ENCODE measurements at places on chromosomes 6 and 20.

DNA sequence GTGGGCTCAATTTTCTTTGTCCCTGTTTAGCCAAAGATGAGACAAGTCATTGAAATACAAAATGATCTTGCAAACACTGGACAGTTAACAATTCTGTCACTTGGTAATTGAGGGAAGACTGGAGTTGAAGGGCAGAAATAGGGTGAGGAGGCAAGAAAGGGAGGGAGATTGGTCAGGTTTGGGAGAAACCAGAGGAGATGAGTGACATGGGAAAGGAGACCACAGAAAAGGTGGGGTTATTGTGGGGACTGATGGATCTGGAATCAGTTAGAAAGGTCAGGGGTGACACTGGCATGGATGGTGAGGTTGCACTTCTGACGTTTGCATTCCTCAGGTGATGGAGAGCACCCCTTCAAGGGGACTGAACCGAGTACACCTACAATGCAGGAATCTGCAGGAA lies 693 bp downstream of the GTF2H4 start:
- no peak for DNase-seq

- no peak for DNase-seq
These were observed 16.9 kb upstream of the MLIP start for GRCh38 chr6:54094293-54094692.

DNA sequence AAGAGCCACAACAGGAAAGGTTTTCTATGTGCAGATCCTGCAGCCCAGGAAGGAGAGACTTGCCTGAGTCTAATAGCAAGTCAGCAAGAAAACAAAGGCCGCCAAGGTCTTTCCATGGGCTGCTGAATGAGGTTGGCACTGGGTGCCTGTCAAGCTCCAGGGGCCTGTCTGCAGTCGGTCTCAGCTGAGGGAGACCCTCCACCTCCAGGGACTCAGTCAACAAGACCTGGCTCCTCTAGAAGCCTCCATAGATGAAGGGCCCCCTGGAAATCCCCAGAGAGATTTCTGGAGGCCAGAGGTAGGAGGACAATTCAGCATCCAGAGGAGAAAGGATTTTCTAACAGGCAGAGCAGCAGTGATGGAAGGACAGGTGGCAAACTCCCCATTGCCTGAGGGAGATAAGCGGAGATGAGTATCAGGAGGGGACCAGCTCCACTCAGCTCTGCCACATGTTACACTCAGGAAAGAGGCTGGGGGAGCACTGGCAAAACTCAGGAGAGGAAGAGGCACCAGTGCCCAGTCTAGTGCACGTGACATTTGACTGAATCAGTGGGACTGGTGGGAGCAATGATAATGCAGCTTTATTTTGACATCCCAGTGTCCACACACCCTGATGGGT lies 33.5 kb upstream of the FKBP1A start:
- no peak for DNase-seq

DNA sequence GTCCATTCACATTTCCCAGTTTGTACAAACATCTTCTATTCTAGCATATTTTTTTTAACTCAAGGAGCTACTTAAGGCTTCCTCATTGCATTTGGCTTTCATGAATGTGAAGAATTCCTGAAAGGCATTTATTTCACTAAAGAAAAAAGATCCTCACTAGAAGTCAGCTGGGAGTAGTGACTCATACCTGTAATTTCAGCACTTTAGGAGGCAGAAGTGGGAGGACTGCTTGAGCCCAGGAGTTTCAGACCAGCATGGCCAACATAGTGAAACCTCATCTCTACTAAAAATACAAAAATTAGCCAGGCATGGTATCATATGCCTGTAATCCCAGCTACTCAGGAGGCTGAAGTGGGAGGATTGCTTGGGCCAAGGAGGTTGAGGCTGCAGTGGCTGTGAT lies 30.9 kb upstream of the XRN2 start:
- DNase-seq: no peak

DNA sequence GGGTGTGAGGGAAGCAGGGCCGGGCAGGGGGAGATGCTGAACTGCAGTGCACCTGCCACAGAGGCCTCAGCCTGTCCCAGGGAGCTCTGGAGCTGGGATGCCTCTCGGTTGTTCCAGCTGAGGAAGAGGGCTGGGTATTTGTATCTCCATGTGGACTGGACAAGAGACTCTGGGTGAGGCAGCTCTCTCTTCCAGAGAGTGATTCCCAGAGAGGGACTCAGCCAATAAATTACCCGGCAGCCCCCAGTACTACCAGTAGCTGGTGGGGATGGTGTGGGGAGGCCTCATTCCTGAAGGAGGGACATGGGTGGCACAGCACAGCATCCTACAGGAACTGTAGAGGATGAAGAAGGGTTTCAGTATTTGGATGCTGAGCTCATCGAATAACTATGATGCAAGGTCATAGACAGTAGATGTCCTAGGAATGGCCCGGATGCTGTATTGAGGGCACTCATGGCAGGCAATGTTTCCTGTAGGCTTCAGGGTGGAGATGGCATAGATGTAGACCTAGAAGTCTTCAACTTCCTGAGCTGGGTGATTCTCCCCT lies 1.4 kb downstream of the FGD2 start:
- no peak for DNase-seq

- DNase-seq: no peak
These were observed 37.7 kb upstream of the ARHGAP18 start for GRCh38 chr6:129747588-129748112.

GRCh38 chr6:14100138-14100537 lies 17.4 kb upstream of the CD83 start:
- DNase-seq: no peak

DNA sequence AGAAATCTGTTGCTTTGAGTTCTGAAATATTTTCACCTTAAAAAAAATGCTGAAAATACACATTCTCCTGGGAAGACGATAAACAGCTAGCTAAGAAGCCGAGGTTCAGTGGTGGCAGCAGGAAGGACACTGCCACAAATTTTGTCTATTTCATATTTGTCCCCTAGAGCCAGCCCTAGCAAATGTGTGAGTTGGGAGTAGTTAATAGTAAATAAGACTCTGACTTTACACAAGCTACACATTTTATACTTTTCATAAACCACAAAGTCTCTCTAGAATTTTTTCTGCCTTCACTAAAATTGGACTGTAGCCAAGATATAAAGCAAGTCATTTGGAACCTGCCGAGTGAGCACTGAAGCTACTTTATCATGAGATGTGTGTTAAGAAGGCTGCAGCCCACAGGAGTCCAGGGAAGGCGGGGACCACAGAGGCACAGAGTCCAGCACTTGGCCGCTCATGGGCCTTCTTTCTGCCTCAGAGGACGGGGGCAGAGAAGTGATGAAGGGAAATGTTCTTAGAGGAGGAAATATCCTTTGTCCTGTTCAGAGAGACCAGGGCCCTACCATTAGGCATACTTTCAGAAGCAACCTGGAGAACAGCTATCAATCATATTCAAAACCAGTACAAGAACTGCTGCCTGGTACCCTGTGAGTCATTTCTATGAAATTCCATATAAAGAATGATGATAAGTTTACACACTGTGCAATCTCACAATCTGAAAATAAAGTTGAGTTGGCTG lies 241.7 kb upstream of the TAB2 start:
- DNase-seq: no peak

GRCh38 chr6:72037006-72037405 lies 150.7 kb downstream of the RIMS1 start:
- no peak for DNase-seq

- DNase-seq: no peak
These were observed 166.3 kb upstream of the SLC22A16 start for GRCh38 chr6:110642711-110643110.

DNA sequence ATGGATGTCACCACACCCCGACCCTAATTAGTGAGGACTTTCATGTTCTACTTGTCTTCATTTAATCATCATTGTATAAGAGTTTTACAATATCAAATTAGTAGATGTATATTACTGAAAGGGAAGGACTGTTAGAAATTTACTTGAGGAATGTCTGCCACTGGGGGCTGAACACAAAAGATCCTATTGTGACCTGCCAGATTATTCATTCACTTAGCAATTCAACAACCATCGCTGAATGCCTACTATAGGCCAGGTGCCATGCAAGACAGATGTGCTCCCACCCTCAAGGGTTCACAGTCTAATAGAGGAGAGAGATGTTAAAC lies 8.0 kb upstream of the RBCK1 start:
- DNase-seq: no peak
